Stimulated activated naive CD4-positive, alpha-beta T cell (primary cell): ENCODE measurements at places on chromosomes 12 and 14.

GRCh38 chr12:107379852-107380567, 286.7 kb upstream of the CRY1 start:
- no peak for DNase-seq

GRCh38 chr12:53538209-53538689, 31.0 kb upstream of the NPFF start:
- DNase-seq = no peak

DNA sequence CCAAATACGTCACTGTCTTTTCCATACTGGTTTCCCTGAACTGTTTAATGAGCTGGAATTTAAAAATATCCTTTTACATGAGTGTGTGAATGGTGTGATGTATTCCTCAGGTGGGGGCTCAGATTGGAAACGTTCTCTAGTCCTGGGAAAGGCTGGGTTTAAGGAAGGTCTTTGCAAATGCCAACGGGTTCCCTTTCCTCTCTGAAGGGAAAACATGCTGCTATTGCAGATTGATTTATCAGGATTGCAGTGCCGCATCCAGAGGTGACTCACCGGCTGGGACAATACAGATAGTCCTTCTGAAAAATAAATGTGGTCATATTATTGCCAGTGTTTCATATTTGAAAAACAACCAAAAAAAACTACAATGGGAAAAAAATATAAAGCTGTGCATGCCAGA, 193.1 kb upstream of the FLRT2 start:
- no peak for DNase-seq

- no peak for DNase-seq
These were observed 38.5 kb downstream of the SPTB start for GRCh38 chr14:64841121-64841651.

DNA sequence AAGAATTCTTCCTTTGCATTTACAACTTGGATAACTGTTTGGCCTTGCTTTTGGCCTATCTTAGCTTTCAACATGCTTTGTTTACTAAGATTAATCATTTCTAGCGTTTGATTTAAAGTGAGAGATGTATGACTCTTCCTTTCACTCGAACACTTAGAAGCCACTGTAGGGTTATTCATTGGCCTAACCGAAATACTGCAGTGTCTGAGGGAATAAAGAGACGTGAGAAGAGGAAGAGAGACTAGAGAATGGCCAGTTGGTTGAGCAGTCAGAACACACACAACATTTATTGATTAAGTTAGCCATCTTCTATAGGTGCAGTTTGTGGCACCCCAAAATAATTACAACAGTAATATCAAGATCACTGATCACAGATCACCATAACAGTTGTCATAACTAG, 62.3 kb upstream of the CCDC175 start:
- no peak for DNase-seq

- no peak for DNase-seq
These were observed 158.4 kb downstream of the KLHL28 start for GRCh38 chr14:44803239-44803905.

DNA sequence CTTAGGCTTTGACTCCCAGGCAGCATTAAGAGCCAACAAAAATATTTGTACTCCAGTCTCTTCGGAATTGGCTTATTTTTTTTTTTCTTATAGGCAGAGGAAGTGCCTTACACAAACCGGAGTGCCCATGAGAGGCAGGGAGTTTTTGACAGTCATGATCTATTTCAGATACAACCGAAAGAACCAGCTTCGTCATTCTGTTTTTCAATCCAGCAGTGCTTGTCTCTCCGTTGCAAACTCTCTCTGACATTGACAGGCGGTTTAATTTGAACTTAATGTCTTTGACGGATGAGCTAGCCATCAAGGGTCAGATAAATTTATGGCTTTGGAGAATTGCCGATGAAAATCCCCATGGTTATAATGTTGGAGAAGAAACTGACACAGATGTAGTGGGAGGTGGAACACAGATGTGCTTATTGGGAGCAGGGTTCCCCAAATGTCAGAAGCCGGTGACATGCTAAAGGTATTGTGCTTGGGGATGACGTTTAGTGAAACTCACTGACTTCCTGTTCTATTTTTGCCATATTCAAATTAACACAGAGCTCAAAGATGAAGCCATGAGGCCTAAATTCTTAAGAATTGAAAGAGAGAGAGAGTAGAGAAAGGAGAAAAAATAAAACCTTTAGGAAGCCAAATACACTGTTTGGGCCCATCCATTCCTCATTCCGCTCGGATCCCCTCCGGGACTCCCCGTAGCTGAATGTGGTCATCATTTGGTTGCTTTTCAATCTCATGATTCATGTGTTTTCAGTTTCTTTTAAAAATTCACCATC, 59.7 kb downstream of the PLXNC1 start:
- no peak for DNase-seq

GRCh38 chr12:40446385-40446784, 221.6 kb downstream of the LRRK2 start:
- DNase-seq = no peak

- DNase-seq = no peak
These were observed 7.8 kb downstream of the PPP2R3C start for GRCh38 chr14:35114036-35114435.

GRCh38 chr14:77273796-77274195, 2.8 kb upstream of the NGB start:
- no peak for DNase-seq

DNA sequence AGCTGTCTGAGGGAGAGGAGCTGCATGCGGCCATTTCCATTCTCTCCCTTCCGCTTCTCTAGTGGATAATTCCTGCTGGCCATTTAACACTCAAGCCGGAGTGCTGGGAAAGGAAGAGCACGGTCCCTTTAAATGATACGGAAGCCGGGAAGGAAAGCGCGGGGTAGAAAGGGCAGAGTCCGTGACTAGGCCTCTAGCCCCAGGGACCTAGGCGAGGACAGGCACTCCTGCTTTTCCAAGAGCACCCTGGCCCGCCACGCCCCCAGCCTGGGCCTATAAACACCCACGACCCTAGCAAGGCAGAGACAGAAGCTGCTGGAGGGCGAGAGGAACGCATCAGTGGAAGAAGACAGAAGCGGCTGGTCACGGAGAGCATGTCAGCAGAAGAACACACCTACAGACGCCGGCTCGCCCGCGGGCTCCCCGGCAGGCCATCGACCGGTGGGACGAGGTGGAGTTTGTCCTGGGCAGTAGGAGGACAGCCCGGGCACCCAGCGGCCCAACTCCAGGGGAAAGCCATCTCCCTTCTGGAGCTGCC, 1206.6 kb upstream of the TMEM132C start:
- DNase-seq = no peak

DNA sequence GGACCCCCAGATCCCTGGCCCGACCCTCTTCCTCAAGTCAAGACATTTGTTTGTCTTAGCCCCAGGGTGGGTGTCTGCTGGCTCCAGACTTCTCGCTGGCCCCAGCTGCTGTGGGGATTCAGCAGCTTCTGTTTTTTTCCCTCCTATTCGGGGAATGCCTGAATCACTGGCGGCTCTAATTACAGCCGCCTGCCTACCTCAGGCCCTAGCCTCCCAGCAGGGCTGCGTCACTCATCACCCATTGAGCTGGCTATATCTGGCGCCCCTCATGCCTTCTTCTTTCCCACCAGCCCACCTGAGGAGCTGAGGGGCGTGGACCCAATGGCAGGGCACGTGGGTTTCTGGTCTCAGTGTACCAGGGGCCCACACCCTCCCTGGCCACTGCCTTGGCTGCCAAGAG, 10.1 kb downstream of the KRT80 start:
- no peak for DNase-seq

DNA sequence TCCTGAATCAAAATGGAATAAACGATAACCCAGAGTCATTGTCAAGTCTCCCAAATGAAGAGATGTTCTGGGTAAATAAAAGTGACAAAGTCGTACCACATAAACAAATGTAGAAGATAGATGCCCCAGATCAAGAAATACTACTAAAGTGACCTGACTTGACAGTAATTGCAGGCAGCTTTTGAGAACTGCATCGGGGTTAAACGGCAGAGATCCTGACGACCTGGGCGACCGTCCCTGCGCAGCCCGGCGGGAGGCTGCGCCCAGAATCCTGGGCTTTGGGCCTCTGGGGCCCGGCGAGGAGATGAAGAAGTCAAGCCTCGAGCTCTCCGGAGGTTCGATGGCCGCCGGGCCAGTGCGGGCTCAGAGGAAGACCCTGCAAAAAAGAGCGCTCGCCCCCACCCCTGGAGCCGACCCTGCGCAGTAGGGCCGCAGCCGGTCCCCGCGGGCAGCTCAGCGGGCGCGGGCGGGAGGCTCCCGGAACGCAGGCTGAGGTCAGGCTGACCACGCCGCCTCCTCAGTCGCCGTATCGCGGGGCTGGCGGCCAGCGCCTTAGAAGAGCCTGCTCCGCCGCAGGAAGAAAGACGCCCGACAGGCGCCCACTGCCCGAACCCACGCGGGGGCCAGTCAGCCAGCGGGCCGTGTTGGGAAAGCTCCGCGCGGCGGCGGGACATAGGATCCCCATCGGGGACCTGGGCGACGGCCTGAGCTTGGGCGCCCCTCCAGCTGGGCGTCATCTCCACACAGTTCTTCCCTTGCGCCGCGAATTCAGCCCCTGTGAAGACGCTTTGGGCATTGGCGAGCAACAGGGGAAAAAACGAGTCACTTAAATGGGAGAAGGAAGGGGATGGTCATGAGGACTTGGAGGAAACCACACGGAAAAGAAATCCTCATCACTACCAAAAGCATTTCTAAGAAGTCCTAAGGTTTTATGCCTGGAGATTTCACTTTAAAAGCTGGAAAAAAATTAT, 16.0 kb downstream of the NKX2-1 start:
- no peak for DNase-seq

DNA sequence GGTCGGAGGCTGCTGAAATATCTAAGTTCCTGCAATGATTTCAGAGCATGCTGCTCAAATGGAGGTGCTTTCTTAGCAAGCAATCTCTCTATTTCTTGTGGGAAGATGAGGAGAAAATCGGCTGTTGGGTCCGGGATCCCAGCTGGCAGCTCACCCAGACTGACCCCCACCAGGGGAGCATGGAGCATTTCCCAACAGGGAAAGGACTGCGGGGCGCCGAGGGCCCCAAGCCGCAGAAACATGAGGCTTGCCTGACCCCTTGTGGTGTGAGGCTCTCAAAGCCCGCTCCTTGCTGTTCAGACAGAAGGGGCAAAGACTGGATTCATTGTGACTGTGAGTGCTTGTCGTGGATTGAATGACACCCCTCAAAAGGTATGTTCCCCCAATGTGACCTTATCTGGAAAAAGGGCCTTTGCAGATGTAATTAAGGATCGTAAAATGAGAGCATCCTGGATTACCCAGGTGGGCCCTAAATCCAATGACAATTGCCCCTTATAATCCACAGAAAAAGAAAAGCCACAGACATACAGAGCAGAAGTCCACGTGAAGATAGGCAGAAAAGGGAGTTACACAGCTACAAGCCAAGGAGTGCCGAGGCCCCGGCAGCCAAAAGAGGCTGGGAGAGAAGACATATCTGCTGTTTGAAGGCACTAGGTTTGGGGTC, 116.3 kb upstream of the VASH1 start:
- DNase-seq = no peak

DNA sequence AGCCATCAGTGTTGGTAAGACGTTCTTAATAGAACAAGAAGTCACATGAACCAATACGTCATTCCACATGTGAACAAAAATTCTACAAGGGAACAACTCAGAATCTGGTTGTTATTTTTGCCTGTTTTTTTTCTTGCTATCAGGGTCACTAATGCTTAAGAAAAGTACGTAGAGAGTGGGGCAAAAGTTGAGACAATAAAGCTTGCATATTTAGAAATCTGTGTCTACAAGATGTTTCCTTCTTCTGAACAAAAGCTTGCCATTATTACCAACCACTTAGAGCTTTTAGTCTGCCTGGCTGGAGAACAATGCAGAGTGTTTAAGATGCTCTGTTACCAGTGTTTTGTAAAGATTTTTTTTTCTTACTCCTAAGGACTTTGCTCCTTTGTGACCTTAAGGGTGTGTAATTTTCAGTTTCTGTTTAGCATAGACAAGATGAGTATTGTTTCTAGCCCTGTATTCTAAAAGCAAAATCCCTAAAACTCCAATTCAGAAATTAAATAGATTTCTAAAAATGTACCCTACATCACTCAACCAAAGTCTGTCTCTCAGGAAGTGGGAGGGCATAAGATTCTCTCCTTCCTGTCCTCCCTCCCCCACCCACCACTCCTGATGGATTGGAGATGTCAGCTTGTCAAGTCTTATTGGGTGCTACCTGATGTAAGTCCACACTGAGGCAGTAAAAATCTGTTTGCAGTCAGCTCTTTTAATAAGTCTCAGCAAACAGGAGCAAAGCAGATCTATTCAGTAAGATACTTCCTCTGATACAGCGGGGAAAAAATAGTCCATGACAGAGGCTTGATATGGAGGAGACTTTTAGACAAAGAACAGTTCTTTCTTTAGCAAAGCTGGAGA, 267.6 kb downstream of the GRIN2B start:
- no peak for DNase-seq

GRCh38 chr12:28878629-28879028, 270.4 kb upstream of the FAR2 start:
- no peak for DNase-seq

- DNase-seq = no peak
These were observed 252.6 kb upstream of the CCDC196 start for GRCh38 chr14:66233591-66233990.

DNA sequence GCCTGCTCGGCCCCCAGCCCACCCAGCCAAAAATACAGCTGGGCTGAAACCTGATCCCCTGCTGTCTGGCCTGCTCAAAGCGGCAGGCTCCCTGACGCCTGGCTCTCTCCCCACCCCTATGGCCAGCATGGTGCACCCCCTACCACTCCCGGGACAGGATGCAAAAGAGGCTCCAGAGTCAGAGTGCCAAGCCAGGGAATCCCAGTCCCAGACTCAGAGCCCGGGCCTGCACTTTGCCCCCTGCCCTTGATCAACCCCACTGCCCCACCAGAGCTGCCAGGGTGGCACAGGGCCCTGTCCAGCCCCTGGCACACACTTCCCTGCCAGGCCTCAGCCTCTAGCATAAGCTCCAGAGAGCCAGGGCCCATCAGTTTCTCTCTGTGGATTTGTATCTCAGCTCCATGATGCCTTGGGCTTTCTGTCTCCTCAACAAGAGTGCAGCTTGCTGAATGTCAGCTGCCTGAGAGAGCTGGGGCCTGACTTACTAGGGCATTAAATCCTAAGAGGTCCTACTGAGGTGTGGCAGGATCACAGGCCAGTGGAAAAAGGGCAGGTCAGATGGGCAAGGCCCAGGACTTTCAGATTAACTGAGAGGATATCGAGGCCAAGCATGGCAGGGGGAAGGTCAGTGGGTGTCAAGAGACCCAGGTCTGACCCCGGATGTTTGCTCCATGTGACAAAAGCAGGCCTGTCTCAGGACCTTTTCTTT, 13.9 kb downstream of the ACVRL1 start:
- DNase-seq = no peak

GRCh38 chr12:94925729-94926128, 77.8 kb downstream of the NDUFA12 start:
- DNase-seq = no peak

- no peak for DNase-seq
These were observed 11.2 kb upstream of the CD9 start for GRCh38 chr12:6189028-6189427.

- DNase-seq = no peak
These were observed 22.1 kb downstream of the EIF5 start for GRCh38 chr14:103356024-103356682.

- no peak for DNase-seq
These were observed 158.0 kb downstream of the KCNA5 start for GRCh38 chr12:5201554-5202218.

GRCh38 chr12:28618171-28618570, 427.9 kb downstream of the CCDC91 start:
- no peak for DNase-seq
